ENCODE measurements at places on chromosomes 1 and 21.
A peak's percentile ranks its signal among the peaks of the same experiment; 100 is the strongest.

- no peak for DNase-seq
Measured at GRCh38 chr1:112169517-112169916, 180.0 kb upstream of the KCND3 start.

DNA sequence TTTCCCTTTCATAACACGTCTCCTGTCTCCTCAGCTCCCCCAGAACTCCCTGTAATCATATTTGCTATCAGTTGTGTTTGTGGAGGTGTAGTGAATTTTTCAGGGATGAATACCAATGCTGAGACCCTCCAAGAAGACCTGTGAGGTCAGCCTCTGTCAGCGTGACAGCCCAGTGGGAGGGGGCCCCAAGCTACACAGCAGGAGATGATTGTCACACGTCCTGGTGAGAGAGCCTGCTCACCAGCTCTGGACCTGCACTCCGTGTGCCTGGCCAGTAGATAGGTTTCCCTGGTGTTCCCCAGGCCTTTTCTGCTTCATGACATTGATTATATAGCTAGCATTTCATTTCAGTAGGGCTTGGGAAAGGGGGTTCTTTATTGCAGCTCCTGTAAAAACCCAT, 421.5 kb downstream of the KIF26B start:
- DNase-seq = no peak

- no peak for DNase-seq
Measured at GRCh38 chr1:81233591-81233990, 567.1 kb upstream of the ADGRL2 start.

DNA sequence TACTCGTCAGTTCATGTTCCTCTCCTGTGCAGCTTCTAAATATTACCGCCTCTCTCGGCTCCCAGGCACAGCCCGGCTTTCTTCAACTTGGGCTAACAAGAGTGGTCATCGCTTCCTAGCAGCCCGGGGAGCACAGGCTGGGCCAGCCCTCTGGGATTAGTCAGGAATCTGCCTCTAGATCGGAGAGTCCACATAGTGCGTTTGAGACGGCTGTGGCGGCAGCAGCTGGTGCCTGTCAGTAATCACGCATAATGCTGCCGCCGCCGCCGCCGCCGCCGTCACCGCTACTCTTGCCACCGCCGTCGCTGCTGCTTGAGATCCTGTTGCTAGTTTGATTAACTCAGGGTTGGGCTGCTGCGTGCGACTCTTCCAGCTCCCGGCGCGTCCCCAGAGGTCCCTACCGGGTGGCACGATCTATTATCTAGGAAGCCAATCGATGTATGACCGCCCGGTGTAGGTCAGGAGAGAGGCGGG, at the start of gene RXRG:
Gene RXRG (minus strand): TSS at position 230 of the 474 bp plus-strand sequence. CDS start 233 bp downstream, outside the sequence.
- DNase-seq = no peak

- no peak for DNase-seq
Measured at GRCh38 chr1:31159869-31160611, 79.6 kb downstream of the NKAIN1 start.

- no peak for DNase-seq
Measured at GRCh38 chr1:111463029-111463683, 10.6 kb upstream of the C1orf162 start.

GRCh38 chr1:72051538-72051937, 230.8 kb downstream of the NEGR1 start:
- no peak for DNase-seq

DNA sequence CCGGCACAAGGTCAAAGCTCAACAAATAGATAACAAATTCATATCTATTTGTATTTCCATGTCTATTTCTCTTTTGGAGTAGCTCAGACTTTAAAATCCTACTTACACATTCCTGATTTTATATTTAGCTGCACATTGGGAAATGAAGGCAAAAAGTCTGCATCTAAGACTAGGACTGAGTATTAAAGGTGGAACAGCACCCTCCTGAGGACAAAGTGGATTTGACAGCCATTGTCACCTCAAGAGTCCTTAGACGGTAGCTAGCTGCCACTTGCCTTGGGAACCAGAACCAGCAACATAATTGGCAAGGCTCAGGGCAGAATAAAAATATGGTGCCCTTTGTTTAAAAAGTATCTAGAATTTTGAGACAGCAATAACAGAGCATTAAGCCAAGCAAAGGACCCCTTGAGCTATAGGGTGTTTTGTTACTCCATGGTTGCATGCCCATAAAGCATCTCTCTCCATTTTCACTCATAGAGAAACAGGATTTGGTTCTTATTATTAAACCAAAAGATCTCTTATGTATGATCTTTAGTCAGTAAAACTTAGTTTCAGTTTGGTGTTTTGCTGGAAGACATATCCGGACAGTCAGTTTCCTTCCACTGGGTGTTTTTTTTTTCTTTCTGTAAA, 30.0 kb upstream of the SGIP1 start:
- no peak for DNase-seq

GRCh38 chr1:166066107-166066506, 100.7 kb downstream of the FAM78B start:
- no peak for DNase-seq

DNA sequence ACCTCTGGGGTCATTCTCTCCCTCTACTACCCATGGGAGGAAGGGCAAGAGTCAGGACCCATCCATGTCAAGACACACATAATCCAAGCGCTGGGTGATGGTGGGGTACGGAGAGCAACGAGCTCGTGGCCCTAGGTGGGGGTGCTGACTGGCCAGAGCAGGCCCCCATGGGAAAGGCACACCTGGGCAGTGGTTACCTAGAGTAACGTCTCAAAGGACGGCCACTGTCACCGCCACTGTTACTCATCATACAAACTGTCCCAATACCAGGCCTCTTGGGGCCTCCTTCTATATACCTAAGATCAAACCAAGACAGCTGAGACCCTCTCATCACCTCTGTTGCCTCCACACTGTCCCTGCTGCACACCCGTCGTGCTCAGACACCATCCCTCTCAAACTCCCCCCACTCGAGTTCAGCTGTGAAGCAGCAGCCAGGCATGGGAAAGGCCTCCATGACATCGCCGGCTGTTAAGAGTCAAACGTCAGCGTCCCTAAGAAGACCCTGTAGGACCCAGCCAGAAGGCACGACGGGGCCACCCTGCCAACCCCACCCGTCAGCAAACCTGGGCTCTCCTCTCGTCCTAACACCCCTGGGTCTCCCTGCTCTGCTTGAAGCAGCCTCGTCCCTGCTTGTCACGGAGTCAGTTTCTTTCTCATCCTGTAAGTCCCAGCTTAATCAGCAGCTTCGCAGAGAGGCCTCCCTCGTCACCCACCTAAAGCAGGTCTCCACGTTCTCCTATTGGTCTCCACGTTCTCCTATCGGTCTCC, 15.3 kb downstream of the NPHP4 start:
- no peak for DNase-seq

DNA sequence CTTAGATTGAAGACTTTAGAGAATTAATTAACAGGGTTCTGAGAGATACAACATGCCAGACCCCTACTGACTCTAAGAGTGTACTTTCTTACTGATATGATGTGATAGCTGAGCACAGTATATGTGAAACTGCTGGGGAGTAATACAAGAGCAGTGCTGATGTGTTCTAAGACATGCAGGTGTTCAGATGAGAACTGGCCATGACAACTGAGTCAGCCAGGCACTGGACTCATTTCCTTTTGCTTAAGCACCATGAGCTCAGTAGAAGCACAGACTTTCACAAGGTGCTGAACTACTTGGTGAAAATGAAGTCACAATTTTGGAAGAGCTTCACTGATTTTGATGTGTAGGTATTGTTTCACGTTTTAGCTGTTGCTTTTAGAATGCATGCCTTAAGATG, 15.9 kb upstream of the POGZ start:
- no peak for DNase-seq

DNA sequence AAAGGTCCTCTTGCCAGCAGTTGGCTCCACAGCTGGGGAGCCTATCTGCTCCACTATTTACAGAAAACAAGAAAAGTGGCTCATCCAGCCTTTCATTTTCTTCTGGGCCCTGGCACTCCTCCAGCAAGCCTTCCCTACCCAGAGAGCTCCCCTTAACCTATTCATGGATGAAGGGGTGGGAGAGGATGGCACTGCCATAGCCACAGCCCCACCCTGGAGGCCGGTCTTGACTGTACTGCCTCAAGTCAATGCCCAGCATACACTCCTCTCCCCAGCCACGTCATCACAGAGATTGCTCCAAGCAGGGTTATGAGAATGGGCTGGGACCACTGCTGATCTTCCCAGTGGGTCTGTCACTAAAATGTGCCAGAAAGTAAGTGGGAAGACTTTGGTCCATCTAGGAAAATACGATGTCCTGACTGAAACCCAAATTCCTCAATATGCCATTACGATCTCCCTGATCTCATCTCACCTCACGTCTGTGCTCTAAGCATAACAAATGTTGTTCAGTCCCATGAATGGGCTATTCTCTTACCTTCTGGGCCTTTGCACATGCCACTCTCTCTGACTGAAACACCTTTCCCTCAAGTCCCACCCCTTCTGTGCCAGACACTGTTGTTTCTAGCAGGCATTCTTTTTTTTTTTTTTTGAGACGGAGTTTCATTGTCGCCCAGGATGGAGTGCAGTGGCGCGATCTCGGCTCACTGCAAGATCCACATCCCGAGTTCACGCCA, 21.4 kb upstream of the PTAFR start:
- no peak for DNase-seq

GRCh38 chr21:38679534-38679933, 126.2 kb upstream of the ETS2 start:
- DNase-seq = peak; percentile 24

- no peak for DNase-seq
Measured at GRCh38 chr1:229360420-229360819, 17.6 kb upstream of the CCSAP start.

DNA sequence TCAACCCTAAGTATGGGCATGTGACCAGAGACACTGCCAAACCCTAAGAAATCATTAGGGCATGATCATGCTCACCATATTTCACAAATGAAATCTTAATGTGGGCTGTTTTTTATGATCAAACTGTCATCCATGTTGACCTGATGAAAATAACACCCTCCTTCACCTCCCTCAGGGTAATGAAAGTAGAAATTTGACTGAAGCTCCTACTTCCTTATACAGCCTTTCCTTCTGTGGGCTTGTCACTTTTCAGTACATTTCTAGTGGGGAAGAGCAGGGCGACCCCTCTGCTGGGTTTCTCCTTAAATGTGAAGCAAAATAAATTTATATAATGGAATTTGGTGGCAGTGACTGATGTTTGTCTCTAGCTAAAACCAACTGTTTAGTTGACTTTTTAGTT, 25.9 kb downstream of the IVNS1ABP start:
- DNase-seq = no peak

DNA sequence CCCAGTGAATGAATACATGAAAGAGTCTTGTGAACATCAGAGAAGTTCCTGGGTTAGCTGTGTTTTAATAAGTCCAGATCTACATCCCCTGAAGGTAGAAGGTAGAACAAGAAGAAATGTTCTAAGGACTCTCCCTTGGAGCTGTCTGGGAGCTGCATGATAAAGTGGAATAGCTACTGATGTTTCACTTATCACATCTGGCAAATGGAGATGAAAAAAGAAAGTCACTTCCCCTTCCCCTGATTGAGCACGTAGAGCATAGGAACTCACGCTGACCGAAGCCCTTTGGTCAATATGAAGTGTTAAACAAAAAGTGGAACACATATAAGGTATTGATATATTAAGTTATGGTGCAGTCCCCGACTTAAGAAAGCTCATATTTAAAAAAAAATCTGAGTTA, 53.2 kb upstream of the PARP1 start:
- no peak for DNase-seq

- no peak for DNase-seq
Measured at GRCh38 chr1:172357753-172358385, 62.6 kb upstream of the C1orf105 start.

GRCh38 chr1:39407896-39408640, 83.4 kb upstream of the BMP8A start:
- no peak for DNase-seq

- no peak for DNase-seq
Measured at GRCh38 chr21:15301014-15301413, 236.2 kb upstream of the NRIP1 start.

All from Panc1 (cell line).